ENCODE measurements at places on chromosomes 4 and X.
A peak's percentile ranks its signal among the peaks of the same experiment; 100 is the strongest.

- DNase-seq: no peak
Observed at GRCh38 chr4:14247767-14248166, 620.2 kb upstream of the BOD1L1 start.

DNA sequence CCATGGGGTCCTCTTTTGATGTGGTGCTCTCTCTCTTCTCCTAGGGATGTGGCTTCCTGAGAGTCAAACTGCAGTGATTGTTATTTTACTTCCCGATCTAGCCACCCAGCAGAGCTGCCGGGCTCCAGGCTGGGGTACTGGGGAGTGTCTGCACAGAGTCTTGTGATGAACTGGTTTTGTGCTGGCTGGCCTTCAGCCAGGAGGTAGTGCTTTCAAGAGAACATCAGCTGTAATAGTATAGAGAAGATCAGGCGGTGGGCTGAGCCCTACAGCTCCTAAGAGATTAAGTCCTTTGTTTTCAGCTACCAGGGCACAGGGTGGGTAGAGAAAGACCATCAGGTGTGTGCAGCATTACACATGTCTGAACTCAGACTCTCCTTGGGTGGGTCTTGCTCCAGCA lies 59.0 kb upstream of the AGTR2 start:
- no peak for DNase-seq

DNA sequence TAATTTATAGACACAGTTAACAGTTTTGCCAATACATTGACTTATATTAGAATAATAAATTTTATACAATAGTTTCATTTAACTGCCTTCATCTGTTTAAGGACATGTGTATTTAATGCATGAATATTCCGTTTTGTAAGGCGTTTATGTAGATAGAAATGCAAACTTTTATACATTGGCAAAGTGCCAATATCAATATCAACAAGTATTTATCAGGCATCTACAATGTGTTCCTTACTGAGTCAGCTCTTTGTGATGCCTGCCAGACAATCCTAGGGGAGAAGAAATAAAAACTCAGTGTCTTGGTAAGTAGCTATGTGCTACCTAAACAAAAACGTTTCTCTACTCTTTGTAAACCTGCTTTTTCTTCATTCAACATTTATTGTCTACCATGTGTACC lies 1142.2 kb downstream of the C4orf33 start:
- DNase-seq: no peak

DNA sequence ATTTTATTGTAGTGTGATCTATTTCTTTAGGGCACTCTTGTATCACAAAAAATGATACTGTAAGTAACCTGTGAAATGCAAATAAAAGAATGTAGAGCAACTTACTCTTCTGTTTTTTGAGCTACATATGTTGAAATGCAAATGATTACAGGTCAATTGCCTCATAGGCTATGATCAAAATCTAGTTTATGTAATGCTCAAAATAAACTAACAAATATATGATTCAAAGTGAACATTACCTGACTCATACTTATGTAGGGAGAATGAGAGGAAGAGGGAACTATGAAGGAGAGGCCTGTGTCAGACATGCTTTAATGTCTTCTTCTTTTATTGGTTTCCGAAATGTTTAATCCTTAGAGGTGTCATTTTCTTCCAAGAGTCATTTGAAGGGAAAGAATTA lies 5.0 kb upstream of the RPS6KA3 start:
- DNase-seq: no peak

DNA sequence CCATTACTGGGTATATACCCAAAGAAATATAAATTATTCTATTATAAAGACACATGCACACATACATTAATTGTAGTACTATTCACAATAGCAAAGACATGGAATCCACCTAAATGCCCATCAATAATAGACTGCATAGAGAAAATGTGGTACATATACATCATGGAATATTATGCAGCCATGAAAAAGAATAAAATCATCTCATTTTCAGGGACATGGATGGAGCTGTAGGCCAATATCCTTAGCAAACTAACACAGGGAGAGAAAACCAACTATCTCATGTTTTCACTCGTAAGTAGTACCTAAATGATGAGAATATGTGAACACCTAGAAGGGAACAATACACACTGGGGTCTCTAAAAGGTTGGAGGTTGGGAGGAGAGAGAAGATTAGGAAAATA lies 86.0 kb upstream of the GALNTL6 start:
- DNase-seq: no peak

GRCh38 chrX:100409610-100410590 lies at the start of gene PCDH19:
PCDH19 (minus strand) TSS chrX:100410273; CDS start chrX:100408597, 1,676 bp downstream.
- peak; percentile 53 for DNase-seq

- DNase-seq: no peak
Observed at GRCh38 chr4:69321153-69321729, 41.0 kb downstream of the UGT2B28 start.

GRCh38 chr4:100843910-100844309 lies 326.1 kb upstream of the EMCN start:
- DNase-seq: no peak

- DNase-seq: no peak
Observed at GRCh38 chrX:9681011-9681410, 84.6 kb downstream of the GPR143 start.
